ENCODE measurements at places on chromosomes 11 and 22.

- DNase-seq, result peak; percentile 82
Measured at GRCh38 chr11:67071420-67072284, 15.0 kb downstream of the RHOD start.

DNA sequence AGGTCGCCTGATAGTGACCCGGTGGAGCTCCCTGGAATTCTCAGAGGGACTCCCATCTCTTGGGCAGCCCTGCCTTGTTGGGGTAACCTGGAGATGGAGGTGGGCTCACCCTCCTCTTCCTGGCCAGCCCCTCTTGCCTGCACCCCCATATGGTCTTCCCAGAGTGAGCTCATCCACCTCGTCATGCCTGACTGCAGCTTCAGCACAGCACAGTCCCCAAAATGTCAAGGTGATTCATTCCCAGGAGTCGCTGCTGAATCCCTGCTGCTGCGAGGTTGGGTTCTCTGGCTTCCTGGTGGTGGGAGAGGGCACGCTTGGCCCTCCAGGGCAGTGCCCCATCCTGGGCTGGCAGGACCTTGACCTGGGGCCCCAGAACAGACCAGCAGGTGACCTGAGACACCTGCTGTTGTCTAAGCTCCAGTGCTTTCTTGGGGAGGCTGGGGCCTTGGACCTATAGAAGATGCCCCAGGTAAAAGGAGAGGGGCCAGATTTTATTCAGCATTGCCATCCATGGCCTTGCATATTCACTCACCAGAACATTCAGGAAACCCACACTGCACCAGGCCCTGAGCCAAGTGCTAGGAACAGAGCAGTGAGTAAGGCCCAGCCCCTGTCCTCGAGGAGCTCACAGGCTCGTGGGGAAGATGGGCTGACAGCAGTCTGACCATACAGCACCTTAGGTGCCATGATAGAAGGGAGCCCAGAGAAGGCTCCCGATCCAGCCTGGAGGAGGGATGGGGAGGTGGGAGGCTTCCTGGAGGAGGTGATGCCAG, 72.9 kb downstream of the CACNA1I start:
- no peak for DNase-seq

GRCh38 chr11:13238879-13239514, 38.6 kb upstream of the BMAL1 start:
- DNase-seq, result peak; percentile 53

- no peak for DNase-seq
Measured at GRCh38 chr22:40237788-40238424, 60.2 kb downstream of the TNRC6B start.

DNA sequence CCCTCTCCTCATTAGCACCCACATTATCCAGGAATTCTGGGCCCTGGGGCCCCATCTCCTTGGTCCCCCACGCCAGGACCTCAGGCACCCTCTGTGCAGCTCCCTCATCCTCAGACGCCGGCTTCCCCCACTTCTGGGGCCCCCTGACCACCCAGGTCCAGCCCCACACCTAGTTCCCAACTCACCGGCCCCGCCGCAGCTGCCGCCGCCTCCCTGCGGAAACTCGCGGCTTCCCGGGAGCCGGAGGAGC, at the start of gene PCSK7:
PCSK7 (minus strand) TSS at position 232 of the 250 bp plus-strand sequence. CDS start 2,229 bp downstream, outside the sequence.
- no peak for DNase-seq

GRCh38 chr11:124233376-124233775, 7.5 kb upstream of the OR8G1 start:
- DNase-seq, result no peak

GRCh38 chr22:37260155-37260795, 16.2 kb upstream of the RAC2 start:
- no peak for DNase-seq

DNA sequence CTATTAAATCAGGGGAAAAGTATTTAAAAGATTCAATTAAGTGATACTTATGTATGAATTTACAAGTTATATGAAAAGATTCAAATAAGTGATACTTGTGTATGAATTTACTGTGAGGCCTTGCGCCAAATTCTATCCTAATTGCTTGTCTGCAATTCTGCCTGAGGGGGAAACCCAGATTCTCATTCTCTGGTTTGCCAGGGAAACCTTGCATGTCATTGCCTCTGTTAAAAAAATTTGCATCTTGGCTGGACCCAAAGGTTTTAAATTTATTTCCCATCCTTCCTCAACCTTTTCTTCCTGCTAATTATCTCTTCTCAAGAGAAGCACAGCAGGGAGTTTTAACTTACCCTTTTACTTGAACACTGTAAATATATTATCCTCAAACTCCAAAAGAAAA, 13.8 kb downstream of the OLFML1 start:
- no peak for DNase-seq

DNA sequence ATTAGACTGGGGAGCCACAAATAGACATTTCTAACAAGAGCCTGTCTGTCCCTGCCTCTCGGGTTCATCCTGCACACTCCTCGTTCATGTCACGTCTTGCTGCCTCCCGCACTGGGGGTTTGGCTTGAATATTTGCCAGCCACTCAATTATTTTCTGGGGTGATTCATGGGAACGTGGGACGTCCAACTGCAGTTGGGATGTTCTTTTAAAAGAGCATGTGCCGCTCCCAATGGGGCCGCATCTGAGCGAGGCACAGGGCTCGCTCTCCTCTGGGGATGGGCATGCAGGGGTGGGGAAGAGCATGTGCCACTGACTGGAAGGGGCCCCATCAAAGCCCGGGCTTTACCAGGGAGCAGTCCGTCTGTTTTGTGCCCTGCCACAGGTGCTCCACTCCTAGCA, 43.4 kb downstream of the PARVG start:
- DNase-seq, result no peak

DNA sequence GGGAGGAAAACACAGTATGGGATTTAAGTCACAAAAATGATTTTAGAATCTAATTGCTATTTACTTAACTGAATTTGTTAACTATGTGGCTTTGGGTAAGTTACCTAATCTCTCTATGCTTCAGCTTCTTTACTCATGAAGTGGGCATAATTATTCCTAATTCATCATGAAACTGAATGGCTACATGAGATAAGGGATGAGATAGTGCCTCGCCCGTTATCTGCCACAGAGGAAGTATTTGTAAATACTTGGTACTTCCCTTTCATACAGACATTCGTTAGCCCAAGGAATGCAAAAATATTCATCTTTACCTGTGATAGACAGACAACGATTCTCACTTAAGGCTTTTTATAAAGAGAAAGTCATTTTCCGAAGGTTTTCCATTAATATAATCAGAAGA, 221.2 kb upstream of the BLID start:
- no peak for DNase-seq

- no peak for DNase-seq
Measured at GRCh38 chr11:126519764-126520734, 164.6 kb downstream of the ST3GAL4 start.

DNA sequence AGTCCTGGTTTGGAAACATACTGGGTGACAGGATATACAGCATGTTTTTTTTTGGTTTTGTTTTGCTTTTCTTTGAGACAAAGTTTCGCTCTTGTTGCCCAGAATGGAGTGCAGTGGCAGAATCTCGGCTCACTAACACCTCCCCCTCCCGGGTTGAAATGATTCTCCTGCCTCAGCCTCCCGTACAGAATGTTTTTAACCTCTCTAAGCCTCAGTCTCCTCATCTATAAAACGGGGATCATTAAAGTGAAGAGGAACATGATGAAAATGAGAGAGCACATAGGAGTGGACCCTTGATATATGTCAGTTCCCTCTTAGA, 28.1 kb upstream of the SCARF2 start:
- no peak for DNase-seq

DNA sequence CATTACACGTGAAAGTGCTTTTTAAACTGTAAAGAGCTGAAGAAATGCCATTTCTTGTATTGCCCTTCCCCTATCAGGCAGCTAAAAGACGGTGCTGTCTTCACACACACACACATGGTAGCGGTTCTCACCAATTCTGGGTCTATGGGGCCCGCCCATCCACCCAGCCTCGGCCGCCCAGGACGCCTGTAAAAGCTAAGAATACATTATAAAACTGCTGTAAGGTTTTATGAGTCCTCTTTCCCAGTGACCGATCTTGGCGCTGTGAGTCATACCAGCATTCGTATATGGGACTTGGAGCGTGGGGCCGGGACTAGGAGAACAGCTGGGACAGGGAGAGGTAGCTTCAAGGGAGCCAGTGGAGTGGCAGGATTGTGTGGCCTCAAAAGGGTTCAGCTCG, 149.7 kb upstream of the CADM1 start:
- no peak for DNase-seq

GRCh38 chr11:126683766-126684728, 316.5 kb downstream of the KIRREL3 start:
- no peak for DNase-seq

GRCh38 chr11:35247428-35247827, 108.5 kb downstream of the CD44 start:
- DNase-seq, result peak; percentile 47

GRCh38 chr11:67352546-67353316, 615 bp downstream of the POLD4 start:
- no peak for DNase-seq

DNA sequence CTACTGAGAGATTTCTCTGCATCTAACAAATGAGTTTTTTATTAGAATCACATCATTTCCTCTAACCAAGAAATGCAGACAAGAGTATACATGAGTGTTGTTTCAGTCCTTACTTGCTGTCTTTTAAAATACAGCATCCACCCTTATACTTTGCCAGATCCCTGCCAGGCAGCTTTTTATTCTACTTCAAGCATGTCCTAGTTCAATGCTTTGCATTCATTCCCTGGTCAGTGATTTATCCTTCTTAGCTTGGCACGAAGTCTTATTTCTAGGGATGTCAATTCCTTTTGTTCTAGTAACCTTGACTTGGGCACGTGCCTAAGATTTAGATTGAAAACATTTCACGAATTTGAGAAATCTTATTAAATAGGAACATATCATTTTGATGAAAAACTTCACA, 307.2 kb upstream of the MPPED2 start:
- DNase-seq, result no peak

DNA sequence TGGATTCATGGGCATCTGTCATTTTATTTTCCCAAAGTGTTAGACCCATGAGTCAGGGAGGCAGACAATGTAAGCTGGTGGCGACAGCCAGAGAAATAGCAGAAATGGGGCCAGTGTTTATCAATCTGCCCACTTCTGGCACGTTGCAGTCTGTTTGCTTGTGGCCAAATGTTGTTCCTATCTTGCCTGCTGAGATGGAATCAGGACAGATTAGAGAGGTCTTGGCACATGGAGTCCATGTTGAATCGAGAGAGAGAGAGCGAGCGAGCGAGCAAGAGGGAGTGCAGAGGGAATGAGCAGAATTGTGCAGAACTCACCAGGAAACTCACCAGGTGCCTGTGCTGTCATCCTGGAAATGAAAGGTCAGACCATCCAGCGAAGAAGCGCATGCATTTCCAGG, 21.9 kb upstream of the PARVG start:
- no peak for DNase-seq

DNA sequence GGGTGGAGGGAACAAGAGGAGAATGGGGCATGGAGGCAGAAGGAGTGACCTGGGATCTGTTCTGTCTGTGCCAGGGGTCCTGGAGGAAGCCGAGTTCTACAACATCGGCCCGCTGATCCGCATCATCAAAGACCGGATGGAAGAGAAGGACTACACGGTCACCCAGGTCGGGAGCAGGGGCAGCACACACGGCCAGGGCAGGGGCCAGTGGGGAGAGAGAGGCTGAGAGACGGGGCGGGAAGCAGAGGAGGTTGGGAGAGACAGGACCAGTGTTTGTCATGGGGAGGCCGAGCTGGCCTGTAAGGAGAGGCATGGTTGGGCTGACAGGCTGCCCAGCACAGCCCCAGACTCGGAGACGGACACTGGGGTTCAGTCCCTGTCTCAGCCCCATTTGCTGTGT, 4.7 kb downstream of the KCTD17 start:
- DNase-seq, result no peak

DNA sequence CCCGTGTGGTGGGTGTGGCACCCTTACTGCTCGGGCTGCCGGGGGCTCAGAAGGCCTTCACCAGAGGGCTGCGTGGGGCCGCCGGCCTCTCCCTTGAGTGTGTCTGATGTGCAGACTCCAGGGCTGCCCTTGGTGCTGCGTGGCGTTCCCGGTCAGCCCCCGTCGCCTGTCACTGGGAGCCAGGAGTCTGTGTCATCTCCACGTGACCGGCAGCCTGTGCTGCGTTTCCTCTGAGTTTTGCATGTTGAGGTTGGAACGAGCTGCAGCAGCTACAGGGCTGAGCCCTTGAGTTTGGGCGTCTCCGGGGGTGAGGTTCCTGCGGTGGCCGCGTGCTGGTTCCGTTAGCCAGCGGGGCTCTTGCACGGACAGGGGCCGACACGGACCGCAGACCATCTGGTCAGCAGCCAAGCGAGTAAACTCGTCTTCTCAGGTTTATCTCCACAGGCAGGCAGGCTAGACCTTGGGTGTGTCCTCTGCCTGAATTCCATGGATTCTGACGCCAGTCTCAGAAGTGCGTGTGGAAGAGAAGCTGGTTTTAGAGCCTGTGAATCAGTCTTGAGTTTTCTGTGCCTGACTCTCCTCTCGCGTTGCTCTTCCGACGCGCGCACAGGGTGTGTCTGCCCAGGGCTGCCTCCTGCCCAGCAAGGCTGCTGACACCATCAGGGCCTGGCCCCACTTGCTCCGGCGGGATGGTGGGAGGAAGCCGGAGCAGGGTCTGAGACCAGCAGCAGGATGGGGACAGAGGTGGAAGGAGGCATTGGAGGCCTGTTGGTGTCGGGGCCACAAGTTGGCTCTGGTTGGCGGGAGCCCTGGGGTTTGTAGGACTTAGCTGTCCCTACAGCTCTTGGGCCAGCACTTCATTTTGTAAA, 10.5 kb downstream of the PTDSS2 start:
- no peak for DNase-seq

DNA sequence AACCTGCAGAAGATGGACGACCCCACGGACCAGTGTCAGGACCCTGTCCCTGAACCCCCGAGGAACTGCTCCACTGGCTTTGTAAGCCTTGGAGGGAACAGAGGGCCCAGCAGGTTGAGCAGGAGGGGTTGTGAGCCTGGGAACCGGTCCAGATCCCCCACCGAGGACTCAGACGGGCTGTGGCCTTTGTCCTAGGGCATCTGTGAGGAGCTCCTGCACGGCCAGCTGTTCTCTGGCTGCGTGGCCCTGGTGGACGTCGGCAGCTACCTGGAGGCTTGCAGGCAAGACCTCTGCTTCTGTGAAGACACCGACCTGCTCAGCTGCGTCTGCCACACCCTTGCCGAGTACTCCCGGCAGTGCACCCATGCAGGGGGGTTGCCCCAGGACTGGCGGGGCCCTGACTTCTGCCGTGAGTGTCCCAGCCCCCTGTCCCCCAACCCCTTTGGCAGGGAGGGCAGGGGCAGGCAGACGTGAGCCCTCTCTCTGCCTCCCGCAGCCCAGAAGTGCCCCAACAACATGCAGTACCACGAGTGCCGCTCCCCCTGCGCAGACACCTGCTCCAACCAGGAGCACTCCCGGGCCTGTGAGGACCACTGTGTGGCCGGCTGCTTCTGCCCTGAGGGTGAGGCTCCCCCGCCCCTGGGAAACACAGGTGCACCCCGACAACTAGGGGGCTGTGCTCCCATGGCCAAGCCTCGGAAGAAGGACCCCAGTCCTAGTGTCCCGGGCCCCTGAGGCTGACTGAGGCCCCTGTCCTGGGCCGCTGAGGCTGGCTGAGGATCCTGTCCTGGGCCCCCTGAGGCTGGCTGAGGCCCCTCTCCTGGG, 6.4 kb downstream of the MUC5AC start:
- DNase-seq, result no peak

All from activated T-cell treated with anti-CD3 and anti-CD28 coated beads, Interleukin-2, amount 50 U/mL, for 24 hours (primary cell).